Stimulated activated CD8-positive, alpha-beta memory T cell treated with anti-CD3 and anti-CD28 coated beads, Interleukin-7, amount 100 ng/mL, for 4 hours (primary cell): ENCODE measurements at places on chromosomes 5 and 9.

DNA sequence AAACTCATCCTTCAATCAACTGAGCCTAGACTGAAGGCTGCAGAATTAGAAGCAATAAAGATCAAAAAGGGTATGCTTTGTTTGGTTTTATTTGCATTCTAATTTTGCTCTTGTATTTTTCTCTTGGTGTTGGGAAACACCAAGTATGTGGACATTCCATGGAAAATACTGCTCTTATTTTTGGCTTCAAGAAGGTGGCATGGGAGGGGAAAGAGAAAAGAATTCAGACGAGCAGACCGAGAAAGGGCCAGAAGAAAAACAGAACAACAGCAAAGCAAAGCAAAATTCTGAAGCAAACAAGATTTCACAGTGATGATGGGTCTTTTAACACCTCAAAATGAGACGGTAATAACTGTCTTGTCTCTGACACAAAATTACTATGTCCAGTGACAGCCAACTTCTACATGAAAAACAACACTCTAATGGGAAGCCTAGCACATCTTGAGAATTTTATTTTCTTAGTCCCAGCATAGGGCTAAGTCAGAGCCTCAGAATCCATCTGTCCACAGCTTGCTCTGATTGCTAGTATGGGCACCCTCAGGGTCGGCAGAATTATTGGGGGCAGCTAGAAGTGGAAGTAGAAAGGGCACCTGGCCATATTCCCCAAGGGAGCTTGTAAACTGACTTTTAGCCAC is 26.8 kb downstream of the FREM1 start:
- DNase-seq, result no peak

DNA sequence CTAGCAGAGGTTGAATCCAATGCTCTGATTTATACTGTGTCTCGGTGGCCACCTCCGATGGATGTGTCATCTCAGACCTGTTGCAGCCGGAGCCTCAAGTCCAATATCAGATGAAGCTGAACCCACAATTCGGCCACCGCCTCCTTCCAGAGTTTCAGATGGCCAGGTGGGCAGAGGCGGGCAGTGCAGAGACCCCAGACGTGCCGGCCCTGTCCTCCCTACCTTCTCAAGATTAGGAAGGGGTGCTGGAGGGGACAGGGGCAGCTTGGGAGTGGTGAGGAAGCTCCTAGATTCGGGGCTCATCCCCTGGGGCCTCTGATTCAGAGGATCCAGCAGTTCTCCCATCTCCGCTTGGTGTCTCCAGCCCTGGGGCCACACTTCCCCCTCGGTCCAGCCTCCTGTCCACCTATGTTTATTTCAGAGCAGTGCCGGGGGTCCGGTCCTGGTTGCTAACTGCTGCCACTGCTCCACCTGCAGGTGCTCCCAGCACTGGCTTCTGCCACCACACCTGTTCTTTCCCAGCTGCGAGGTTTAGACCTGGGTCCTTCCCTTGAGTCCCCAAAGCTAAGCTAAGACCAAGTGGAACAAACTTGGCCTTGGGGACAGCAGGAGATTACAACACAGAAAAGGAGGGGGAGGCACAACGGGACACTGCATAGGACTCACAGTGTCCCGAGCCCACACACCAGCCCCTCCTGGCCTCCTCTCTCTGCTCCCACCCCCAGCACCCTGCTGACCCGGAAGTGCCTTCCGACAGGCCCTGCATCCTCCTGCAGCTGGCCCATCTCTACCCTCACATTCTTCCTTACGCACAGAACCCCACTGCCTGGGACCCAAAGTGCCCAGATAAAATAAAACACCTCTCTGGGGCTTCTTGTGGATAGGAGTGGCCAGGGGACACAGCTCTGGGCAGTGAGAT is 81.6 kb downstream of the NTNG2 start:
- no peak for DNase-seq

GRCh38 chr9:3608011-3608410 is 82.2 kb upstream of the RFX3 start:
- DNase-seq, result no peak

DNA sequence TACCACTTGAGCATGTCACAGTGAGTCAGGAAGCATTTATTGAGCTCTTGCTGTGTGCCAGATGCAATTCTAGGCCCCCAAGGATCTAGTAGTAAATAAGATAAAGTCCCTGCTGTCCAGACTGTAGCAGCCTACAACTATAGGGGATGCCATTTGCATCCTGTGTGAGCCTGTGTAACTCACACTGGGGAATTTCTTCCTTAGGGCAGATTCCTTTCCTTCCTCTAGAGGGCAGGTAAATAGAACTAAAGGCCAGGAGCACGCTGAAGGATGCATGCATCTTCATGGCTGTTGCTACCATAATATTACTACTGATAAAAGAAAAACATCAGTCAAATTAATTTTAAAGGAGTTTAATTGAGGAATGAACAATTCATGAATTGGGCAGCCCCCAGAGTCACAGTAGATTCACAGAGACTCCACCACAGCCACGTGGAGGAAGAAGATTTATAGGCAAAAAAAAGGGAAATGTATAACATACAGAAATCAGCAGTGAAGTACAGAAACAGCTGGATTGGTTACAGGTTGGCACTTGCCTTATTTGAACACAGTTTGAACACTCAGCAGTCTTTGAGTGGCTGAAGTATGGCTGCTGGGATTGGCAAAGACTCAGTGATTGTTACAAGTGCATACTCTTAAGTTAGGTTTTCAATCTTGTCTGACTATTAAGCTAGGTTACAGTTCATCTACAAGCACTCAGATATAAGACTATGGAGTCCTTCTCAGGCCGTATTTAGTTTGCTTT is 98.9 kb downstream of the ACTL7B start:
- no peak for DNase-seq

DNA sequence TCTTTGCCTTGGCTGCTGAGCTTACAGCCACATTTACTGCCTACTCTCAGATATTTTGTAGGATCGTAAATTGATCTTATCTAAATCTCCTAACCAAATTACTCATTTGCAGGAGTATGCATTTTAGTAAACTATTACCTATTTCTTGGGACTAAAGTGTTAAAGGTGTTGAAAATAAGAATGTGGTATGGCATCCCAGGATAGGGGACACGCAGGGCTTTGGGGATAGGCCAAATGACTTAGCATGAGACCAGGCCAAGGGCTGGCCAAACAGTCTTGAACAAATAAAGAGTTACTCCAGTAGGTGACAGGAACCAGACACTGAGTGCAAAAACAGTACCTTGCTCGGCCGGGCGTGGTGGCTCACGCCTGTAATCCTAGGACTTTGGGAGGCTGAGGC is 25.1 kb downstream of the TBC1D2 start:
- no peak for DNase-seq

DNA sequence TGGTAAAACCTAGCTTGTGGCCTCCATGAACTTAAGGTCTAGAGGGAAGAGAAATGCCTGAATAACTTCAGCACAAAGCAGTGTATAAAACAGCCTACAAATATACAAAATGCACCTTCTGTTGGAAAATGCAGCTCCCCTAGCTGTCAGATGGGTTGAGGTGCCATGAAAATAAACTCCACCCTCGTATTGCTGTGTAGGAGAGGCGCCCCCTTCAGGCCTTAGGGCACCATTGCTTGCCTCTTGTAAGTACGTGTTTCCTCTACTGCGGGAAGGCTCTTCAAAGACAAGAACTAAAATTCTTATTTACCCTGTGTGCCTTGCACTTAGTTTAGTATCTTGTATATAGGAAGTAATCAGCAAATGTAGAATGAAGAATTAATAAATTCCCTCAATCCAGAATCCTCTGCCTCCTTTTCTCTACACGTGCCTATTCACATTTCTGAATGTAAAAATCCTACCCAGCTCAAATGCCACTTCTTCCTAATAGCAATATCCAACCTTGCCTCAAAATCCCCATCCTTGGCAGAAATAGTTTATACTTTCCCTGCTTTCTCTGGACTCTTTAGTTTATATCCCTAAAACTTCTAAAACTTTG is 393.7 kb upstream of the PDE4D start:
- no peak for DNase-seq
